Activated CD4-positive, alpha-beta T cell treated with anti-CD3 and anti-CD28 coated beads for 36 hours (primary cell): ENCODE measurements at places on chromosomes 3 and 15.

DNA sequence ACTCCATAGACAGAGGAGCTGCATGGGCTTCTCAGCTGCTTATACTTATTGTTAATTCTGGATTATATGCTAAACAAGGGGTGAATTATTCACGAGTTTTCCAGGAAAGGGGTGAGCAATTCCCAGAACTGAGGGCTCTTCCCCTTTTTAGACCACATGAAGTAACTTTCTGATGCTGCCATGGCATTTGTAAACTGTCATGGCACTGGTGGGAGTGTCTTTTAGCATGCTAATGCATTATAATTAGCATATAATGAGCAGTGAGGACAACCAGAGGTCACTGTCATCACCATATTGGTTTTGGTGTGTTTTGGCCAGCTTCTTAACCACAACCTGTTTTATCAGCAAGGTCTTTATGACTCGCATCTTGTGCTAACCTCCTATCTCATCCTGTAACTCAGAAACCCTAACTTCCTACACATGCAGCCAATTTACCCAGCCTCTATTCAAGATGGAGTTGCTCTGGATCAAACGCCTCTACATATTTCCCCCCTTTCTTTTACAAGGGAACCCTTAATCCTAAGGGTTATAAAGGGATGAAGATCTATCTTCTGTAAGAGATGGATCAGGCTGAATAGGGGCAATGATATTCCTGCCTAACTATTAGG is 12.1 kb upstream of the DMXL2 start:
- peak; percentile 23 for DNase-seq

- no peak for DNase-seq
Observed at GRCh38 chr3:72601983-72602750, 246.1 kb downstream of the SHQ1 start.

GRCh38 chr3:10292505-10293419 is at the start of gene GHRL:
TSS of gene GHRL (minus strand) at chr3:10292947. CDS start at chr3:10290180, 2,767 bp downstream.
- DNase-seq: no peak

DNA sequence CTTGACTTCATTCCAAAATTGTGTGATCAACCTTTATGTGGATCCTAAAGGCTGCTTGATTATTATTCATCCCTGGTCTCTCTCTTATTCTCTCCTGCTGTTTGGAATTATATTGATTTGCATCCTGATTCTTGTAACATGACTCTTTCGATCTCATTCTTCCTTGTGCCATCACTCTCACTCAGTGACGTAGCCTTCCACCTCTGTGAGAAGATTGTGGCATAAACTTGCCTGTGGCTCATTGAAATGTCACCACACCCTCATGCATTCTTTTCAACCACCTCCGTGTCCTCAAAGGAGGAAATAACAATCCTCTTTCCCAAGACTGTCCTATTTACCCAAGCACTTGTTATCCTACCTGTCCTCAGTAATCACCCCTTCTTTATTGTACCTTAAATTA is 41.3 kb upstream of the GCNT3 start:
- DNase-seq: no peak

DNA sequence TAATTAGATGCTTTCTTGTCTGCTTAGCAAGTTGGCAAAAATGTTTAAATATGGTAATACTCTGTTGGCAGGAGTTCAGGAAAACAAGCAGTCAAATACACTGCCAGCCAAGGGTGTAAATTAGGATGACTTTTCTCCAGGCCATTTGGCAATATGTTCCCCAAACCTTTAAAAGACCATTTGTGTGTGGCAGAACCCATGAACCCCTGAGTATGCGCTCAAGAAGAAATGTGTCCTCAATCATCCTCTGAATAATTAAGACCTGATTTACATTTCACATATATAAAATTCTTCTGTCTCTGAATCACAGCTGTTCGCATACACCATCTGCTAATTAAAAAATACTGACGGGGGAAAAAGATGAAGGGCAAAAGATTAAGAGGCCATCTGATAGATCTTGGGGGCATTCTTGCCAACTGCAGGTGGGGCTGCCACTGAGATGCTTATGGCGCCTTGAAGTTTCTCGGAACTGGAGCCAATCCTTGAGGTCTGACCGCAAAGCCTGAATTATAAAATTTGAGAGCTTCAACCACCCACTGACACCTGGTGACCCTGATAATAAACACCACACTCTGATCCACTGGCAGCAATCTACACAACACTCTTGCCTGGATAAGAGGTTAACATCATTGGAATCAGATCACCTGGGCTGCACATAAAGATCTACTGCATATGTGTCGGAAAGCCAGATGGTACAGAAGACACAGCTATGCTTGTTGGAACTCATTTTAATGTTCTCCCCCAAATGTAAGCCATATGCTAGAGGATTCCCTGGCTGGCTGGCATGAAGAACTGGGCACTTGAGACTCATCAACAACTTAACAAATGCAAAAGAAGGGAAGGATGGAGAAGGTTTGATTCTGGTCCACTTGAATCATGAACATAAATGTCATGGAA is 190.6 kb downstream of the OSBPL10 start:
- DNase-seq: no peak

GRCh38 chr3:126394179-126394976 is at the start of gene CFAP100:
TSS of gene CFAP100 (plus strand) at chr3:126394909. CDS start at chr3:126396001, 1,092 bp downstream.
- DNase-seq: no peak

- DNase-seq: no peak
Observed at GRCh38 chr3:99883138-99883461, 65.4 kb downstream of the CMSS1 start.

DNA sequence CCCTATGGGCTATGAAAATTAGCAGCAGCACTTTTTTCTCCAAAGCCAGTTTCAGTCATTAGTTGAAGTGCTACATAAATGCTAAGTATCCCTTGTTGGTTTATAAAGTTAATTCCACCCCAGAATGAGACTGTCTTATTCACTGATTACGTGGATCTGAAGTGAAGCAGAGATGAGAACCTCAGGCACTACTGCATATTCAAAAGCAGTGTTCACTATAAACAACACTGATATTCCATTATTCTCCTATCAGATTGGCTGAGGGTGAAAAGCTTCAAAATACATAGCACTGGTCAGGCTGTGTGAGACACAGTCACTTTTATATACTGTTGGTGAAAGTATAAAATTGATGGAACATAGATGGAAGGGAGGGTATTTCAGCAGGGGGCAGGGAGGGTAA is 395.7 kb upstream of the RARB start:
- no peak for DNase-seq
